H9 (cell line): ENCODE measurements at places on chromosomes 1 and 21. TPM values are rescaled to one million over a fixed set of nuclear protein-coding genes. Genes with fewer than 3 reads are reported as not detected.
A peak's percentile ranks its signal among the peaks of the same experiment; 100 is the strongest.

- H3K4me3 ChIP-seq: no peak overlapping the region
- H3K36me3 ChIP-seq: peaks cover 9% of the 10 kb centered on the region; the same call in 1 of the 3 replicates
- no peak for DNase-seq
- peaks cover 2% of the 10 kb centered on the region; the same call in 1 of the 2 replicates for H3K4me1 ChIP-seq
- H3K27me3 ChIP-seq: no peaks in the 10 kb centered on the region
Measured at GRCh38 chr21:32918478-32919120, 107.1 kb upstream of the OLIG2 start.

NCAM2 gene
- 2.2 and 2.6 TPM in 2 replicates for total RNA-seq

LCE2A gene
- not detected in 2 replicates for total RNA-seq

DNA sequence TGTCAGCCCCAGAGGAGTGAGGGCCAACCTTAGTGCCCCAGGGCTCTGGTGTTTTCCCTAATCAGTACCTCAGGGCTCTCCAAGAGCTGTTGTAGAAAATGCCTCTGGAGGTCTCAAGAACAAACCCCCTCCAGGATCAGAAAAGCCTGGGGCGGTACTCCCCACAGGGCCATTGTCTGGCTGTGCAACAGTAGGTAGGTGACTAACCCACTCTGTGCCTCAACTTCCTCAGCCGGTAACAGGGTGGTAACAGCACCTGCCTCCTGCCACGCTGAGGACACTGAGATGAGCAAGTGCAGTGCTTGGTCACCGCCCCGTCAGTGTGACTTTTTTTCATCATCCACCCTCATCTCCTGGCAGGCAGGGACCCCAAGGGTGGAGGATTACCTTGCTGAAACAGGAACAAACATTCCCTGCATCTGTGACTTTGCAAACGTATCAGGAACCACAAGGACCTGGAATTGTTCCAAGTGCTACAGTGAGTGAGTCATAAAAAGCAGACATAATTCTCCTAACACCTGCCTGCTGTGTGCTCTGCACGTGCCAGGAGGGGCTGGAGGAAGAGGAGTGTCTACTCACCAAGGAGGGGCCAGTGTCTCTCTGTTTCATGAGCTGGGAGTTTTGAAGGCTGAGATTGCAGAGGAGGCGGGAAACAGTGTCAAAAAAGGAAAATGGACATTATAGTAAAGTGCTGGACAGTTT lies 440.8 kb downstream of the NPHP4 start:
- no peaks in the 10 kb centered on the region for H3K27me3 ChIP-seq
- DNase-seq: no peak
- H3K4me3 ChIP-seq: no peak overlapping the region
- H3K27ac ChIP-seq: no peak overlapping the region

GRCh38 chr1:75641325-75641724 lies 30.4 kb upstream of the SLC44A5 start:
- no peaks in the 10 kb centered on the region for H3K4me1 ChIP-seq
- no peak for DNase-seq
- no peak overlapping the region for H3K27ac ChIP-seq
- H3K4me3 ChIP-seq: no peak overlapping the region
- H3K27me3 ChIP-seq: no peaks in the 10 kb centered on the region

NBPF20 gene
- 0.22 and 0.28 TPM in 2 replicates for total RNA-seq

- H3K4me1 ChIP-seq: no peaks in the 10 kb centered on the region
- H3K4me3 ChIP-seq: peak overlapping the region; percentile 78
- no peak overlapping the region for H3K27ac ChIP-seq
- DNase-seq: peak; percentile 39
Measured at GRCh38 chr21:32411350-32412161, 950 bp upstream of the EVA1C start.

DNA sequence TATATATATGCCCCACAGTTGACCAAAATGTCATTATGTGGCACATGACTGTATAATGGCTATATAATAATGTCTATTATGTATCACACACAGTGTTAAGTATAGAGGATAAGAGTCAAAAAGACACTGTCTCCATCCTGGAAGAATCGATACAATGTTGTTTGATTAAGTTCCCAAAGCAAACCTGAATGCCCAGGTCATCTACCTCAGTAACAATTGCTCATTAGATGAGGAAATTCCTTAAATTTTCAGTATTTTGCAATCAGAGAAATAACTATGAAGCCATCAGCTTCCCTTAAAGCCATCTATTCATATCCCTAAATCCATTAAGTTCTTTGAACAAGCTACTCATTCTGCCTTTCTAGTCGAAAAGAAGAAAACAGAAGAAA lies 10.0 kb downstream of the FOXJ3 start:
- no peak overlapping the region for H3K4me3 ChIP-seq
- no peaks in the 10 kb centered on the region for H3K36me3 ChIP-seq
- no peak for DNase-seq
- no peaks in the 10 kb centered on the region for H3K27me3 ChIP-seq

- H3K27ac ChIP-seq: no peak overlapping the region
- no peaks in the 10 kb centered on the region for H3K36me3 ChIP-seq
- DNase-seq: no peak
- H3K4me1 ChIP-seq: no peaks in the 10 kb centered on the region
- H3K4me3 ChIP-seq: no peak overlapping the region
Measured at GRCh38 chr1:160850993-160851392, 11.7 kb downstream of the CD244 start.

COL24A1 gene
- total RNA-seq: 0.15 and 0.35 TPM in 2 replicates

DNA sequence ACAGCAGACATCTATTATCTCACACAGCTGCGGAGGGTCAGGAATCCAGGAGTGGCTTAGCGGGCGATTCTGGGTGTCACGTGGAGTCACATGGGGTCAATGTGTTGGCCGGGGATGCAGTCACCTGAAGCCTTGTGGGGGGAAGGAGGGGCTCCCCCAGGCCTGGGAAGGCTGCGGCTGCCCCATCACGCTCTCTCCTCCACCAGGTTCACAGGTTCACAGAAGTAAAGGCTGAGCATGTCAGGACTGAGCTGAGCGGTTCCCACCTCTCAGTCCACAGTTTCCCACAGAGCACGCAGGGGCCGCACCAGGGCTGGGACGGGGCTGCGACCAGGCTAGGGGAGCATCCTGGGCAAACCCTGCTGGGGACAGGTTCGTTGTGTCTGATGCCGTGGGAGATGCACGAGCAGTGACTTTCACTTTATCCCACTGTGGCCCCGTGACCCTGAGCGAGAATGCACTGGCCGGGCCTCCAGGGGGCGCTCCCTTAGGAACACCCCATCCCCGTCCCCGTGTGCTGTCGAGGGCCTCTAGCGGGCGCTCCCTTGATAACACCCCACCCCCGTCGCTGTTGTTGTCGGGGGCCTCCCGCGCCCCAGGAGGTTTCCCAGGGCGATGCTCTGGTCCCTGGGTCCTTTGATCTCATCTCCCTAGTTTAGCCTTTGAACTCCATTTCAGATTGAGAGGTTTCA lies 73.2 kb upstream of the TRAPPC10 start:
- no peaks in the 10 kb centered on the region for H3K4me1 ChIP-seq
- H3K27me3 ChIP-seq: no peaks in the 10 kb centered on the region
- peak; percentile 87 for DNase-seq
- no peaks in the 10 kb centered on the region for H3K36me3 ChIP-seq
- H3K4me3 ChIP-seq: 0 out of 2 replicates have a peak overlapping the region, but pooled peaks have one; percentile 29
- no peak overlapping the region for H3K27ac ChIP-seq

GRCh38 chr1:184888505-184888904 lies 85.8 kb downstream of the NIBAN1 start:
- no peak overlapping the region for H3K27ac ChIP-seq
- peaks cover 5% of the 10 kb centered on the region; the same call in 1 of the 2 replicates for H3K27me3 ChIP-seq
- no peaks in the 10 kb centered on the region for H3K36me3 ChIP-seq
- H3K4me3 ChIP-seq: no peak overlapping the region

FAM72A gene
- total RNA-seq: 10.5 and 11.4 TPM in 2 replicates

- H3K4me3 ChIP-seq: peak overlapping the region; percentile 57; the same call in 1 of the 2 replicates
- H3K36me3 ChIP-seq: peaks cover 2% of the 10 kb centered on the region
- no peak for DNase-seq
Measured at GRCh38 chr1:182603646-182604174, 479 bp downstream of the RGS16 start.

CCDC24 gene
- 11.8 and 12.4 TPM in 2 replicates for total RNA-seq

DNA sequence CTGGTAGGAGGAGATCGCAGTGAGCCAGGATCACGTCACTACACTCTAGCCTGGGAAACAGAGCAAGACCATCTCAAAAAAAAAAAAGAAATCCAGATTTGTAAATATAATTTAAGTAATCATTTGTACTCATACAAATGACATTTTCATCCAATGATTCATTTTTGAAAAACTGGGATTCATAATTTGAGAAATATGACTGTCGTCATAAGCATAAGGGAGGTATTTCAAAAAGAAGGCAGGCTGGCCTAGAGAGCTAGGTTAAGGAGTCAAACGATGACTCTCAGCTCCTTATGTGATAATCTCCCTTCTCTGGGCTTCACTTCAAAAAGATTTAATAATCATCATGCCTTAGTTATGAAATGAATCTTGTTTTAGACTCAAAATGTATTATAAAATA lies 2.3 kb downstream of the GART start:
- H3K27ac ChIP-seq: no peak overlapping the region
- H3K27me3 ChIP-seq: no peaks in the 10 kb centered on the region
- H3K4me3 ChIP-seq: no peak overlapping the region
- peaks cover 37% of the 10 kb centered on the region for H3K36me3 ChIP-seq

GRCh38 chr1:28602536-28603439 lies 10.7 kb downstream of the RAB42 start:
- no peak for DNase-seq
- no peak overlapping the region for H3K4me3 ChIP-seq
- peaks cover 10% of the 10 kb centered on the region for H3K36me3 ChIP-seq
- H3K27me3 ChIP-seq: no peaks in the 10 kb centered on the region
- H3K27ac ChIP-seq: no peak overlapping the region

CHI3L2 gene
- total RNA-seq: not detected in 2 replicates

DNA sequence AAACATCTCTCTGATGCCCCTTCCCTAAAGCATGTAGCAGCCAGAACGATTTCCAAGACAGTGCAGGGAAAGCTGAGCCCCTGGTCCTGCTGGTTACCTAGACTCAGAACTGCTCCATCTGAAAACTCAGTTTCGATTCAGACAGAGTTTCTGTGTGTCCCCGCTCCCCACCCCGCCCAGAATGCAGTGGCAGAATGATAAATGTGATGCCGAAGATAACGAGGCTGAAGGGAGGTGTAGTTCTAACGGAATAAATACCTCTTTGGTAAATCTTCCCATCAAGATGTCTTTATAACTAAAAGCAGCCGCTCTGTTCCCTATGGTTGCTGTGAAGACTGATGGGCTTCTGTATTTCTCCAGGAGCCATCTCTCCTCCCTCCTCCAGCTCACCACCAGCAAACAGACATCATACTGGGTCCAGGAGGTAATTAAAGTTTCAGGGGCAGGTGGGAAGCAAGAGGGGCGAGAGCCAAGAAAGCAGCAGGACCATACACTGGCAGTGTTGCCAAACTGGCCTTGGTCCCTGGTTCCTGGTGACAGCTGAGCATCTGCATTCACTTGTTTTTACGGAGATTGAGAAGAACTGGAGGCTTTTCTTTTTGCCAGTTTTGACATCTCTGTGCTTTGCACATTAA lies 76.9 kb downstream of the DDX20 start:
- H3K27ac ChIP-seq: no peak overlapping the region
- H3K36me3 ChIP-seq: no peaks in the 10 kb centered on the region
- no peaks in the 10 kb centered on the region for H3K27me3 ChIP-seq
- no peaks in the 10 kb centered on the region for H3K4me1 ChIP-seq
- no peak overlapping the region for H3K4me3 ChIP-seq
